ENCODE measurements at places on chromosomes 2 and 18. TPM values are rescaled to one million over a fixed set of nuclear protein-coding genes. Genes with fewer than 3 reads are reported as not detected.

Gene C2orf81
- polyA plus RNA-seq = 2.4 TPM

Gene ASB18
- not detected for polyA plus RNA-seq

Gene NEB
- 1.5 TPM for polyA plus RNA-seq

Gene ACMSD
- polyA plus RNA-seq = not detected

- no peak for DNase-seq
- no peak overlapping the region for H3K4me3 ChIP-seq
- H3K27me3 ChIP-seq = no peaks in the 10 kb centered on the region
- no peaks in the 10 kb centered on the region for H3K4me1 ChIP-seq
Observed at GRCh38 chr2:44829771-44830170, 111.7 kb upstream of the SIX3 start.

GRCh38 chr2:99640635-99641151, 150.9 kb upstream of the REV1 start:
- no peak for DNase-seq
- no peaks in the 10 kb centered on the region for H3K4me1 ChIP-seq
- no peaks in the 10 kb centered on the region for H3K36me3 ChIP-seq
- no peak overlapping the region for H3K4me3 ChIP-seq
